M059J (cell line): ENCODE measurements at places on chromosomes 7 and 10. TPM values are rescaled to one million over a fixed set of nuclear protein-coding genes. Genes with fewer than 3 reads are reported as not detected.
A peak's percentile ranks its signal among the peaks of the same experiment; 100 is the strongest.

DNA sequence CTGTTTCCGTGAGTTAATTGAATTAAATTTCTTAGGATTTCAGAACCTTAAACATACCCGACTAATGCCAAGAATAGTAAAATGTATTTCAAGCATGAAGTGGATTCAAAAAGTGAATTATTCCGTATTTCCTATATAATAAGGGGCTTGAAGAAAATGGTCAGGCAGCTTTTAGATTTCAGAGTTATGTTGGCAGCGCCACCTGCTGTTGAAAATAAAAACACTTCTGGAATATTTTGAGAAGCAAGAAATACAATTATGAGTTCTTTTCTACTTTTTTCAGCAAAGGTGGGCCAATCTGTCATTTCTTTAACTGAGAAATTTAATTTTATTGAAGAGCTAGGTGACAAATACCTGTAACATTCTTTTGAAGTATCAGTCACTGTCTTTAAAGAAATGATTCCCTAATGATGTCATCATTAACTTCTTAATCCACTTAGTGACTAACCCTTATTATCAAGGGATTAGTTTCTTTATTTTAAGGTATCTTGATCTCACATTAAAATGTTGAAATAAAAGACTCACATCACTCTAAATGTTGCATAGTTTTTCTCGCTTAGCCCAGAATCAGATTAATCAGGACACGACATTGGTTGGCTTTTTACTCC, 36.6 kb upstream of the AGR3 start:
- DNase-seq = peak; percentile 46

- DNase-seq = no peak
Measured at GRCh38 chr10:75597773-75598440, 166.5 kb downstream of the LRMDA start.

DNA sequence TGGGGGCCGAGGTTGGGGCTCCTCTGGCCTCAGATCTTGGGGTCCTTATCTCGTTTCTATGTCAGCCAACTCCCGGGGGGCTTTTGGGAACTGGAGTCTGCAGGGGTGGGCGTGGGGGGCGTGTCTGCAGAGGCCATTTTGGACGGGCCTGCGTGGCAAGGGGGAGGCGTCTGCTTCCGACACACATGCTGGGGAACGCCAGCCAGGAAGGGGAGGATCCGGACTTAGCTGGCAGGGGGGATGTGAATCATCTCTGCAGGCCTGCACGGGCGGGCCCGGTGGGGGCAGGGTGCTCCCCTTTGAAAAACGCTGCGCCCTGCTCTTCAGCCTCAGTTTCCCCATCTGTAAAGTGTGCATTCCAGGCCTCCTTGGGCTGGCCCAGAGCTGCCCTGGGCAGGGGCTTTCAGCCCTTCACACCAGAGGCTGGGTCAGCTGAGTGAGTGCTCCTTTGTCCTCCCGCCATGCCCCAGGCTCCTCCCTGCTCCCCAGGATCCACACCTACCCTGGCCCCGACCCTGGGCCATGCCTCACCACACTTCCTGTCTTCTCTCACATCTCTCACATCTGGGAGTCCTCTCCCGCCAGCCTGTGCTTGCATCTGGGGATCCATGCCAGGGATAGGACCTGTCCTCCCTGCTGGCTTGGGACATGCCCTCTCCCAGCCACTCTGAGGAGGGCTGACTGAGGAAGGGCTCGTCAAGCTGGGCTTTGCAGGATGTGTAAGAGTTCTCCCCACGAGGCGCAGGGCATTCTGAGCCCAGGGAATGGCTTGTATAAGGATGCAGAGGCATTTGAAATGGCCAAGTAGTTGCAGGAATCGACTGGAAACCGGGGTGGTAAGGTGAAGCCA, 172.6 kb upstream of the TNRC18 start:
- peak; percentile 93 for DNase-seq

DNA sequence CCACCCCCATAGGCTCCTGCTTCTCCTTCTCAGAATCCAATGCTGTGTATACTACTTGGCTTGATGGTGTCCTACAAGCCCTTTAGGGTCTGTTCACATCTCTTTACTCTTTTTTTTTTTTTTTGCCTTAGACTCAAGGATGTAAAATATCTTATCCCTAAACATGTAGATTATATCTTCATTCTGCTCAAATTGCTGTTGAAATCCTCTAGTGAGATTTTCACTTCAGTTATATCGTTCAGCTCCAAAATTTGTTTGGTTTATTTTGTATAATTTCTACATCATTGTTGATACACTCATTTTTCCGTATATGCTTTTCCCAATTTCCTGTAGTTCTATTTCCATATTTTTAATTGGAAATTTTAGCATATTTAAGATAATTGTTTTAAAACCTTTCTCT, 1.8 kb upstream of the AKR1C3 start:
- no peak for DNase-seq

- peak; percentile 82 for DNase-seq
Measured at GRCh38 chr7:79182283-79182682, 271.2 kb downstream of the MAGI2 start.

GRCh38 chr7:1993031-1993695, 239.6 kb downstream of the MAD1L1 start:
- DNase-seq = no peak

POP7 gene
- total RNA-seq = 55.9 and 69.5 TPM in 2 replicates

GRCh38 chr7:47573758-47574481, 8.0 kb downstream of the TNS3 start:
- peak; percentile 99 for DNase-seq

EPO gene
- total RNA-seq = not detected in 2 replicates

DNA sequence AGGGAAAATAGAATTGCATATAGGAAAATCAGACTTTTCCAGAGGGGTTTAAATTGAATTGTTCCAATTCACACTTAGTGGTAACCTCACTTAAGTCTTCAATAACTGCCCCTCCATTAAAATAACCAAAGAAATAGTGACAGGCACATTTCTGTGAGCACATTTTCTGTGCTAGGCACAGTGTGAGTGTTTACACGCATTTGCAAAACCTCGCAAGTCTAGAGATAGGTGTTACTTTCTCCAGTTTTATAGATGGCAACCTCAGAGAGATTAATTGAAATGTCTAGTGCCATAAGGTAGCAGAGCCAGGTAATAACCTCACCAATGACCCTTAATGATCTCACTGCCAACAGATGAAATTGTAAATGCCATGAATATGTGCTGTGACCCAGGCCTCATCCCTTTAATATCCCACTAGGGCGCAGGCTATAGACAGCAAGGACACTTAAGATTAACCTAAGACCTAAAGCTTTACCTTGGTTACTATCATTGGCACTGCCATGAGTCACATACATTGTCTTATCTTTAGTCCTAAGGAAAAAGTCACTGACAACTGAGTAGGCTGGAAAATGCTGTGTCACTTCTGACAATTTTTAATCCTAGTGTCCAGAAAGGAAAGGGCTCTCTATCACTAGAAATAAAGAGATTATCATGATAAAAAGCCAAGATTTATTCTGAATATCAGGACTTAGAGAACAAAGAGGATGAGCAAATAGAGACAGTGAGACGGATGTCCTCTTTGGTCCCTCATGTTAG, 187.8 kb downstream of the PPP1R17 start:
- DNase-seq = peak; percentile 22

DNA sequence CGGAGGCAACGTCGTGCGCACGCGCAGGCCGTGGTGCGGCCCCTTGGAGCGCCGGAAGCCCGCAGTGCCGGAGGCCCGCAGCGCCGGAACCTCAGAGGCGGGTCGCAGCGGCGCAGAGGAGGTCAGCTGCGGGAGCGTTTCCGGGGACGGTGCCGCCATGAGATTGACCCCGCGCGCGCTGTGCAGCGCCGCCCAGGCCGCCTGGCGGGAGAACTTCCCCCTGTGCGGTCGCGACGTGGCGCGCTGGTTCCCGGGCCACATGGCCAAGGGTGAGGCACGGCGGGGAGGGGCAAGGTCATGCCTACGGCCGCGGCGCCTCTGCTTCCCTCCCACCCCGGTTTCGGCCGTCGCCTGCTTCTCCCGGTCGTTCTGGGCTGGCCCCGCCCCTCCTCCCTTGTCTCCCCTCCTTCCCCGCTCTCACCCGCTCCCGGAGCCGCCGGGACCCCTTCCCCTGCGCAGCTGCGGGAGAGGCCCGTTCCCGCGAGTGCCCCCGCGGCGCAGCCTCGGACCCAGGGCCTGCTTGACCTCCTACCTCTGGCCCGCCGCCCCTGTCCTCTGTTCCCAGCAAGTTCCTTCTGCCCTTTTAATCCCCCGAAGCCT, at the start of gene MTG1:
TSS of gene MTG1 (plus strand) at position 94 of the 600 bp plus-strand sequence. CDS start at position 158, 64 bp downstream.
- DNase-seq = peak; percentile 86

CTTNBP2 gene
- 0.39 and 0.59 TPM in 2 replicates for total RNA-seq

DNA sequence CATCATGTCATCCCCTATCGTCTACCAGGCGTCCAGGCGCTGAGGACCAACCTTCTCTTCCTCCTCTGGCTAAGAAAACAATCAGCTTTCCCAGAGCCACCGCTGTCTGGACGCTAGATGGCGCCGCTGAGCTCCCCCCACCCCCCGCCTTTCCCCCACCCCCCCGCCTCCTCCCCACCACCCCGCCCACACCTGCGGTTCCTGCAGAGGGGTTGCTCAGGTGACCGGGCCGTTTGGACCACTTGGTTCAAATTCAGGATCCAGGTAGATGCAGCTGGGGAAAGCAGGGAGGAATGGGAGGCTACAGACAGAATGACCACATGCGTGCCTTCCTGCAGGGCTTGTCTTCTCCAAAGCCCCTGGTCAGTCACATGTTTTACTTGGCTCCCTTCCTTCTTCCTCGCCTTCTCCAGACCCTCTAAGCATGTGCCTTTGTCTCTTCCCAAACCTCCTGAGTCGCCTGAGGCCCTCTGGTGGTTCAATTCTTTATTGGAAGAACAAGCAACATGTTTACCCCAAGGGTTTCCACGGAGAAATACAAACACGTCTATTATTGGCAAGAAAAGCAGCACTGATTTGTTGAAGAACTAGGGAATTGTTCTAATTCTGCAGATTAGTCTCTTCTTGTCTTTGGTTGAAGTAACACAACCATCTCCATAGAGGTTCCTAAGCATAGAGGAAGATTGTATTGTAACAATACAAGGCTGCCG, 24.7 kb downstream of the AOC1 start:
- DNase-seq = peak; percentile 77

BLNK gene
- total RNA-seq = not detected in 2 replicates

- DNase-seq = peak; percentile 59
Measured at GRCh38 chr10:93815304-93816096, 57.8 kb downstream of the LGI1 start.

DNA sequence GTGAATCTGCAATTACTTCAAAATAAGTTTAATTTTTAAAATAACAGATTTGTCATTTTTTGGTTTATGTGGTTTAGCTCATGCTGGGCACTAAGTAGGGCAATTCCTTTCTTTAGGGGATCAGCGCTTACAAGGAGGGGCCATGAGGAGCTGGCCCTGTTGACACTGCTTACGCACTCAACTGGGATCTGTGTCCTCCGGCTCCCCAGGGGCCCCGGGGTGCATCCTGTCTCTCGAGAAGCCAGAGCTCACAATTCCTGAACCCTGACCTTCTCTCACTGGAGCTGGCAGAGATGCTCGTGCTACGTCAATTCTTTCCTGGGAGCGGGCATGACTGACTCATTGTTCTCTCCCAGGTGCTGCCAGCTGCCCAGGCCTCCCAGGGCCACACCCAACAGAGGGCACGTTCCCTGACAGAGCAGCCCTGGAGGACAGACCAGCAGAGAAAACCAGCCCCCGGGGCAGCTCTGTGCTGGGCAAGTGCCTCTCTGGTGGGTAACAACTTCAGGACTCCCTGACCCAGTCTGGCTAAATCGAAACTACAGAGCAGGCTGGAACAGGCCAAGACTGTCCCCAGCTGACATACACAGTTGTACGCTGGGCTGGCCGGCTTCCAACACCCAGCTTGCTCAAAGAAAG, 36.8 kb downstream of the CTBP2 start:
- peak; percentile 90 for DNase-seq

ELFN1 gene
- total RNA-seq = not detected in 2 replicates

DNA sequence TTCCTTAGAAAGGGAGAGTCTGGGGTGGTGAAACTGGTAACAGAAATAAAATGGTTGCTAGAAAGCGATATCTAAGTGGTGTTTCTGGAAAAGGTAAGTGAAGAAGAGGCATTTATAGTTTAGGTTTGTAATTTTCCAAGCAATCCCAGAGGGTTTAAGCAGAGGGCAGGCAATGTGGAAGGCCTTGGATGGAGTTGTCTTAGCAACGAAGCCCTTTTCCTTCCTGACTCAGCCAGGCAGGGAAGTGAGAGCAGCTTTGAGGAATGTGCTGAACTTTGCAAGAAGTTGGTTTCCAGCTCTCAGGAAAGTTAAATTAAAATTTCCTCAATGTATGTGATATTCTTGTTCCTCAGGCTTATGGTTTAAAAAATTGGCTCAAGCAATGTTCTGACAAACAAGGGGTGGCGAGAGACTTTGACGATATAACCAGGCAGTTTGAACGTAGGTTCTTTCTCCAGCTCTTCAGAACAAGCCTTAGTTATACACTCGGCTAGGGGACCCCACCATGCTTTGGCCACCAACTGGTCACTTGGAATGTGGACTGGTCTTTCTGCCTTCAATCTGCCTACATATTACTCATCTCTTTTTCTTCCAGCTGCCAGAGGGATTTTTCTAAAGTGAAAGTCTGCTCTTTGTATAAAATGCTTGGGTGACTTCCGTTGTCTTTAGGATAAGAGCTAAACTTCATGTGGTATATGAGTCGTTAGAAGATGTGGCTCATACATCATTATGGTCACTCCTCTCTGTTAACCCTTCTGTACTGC, 66.9 kb upstream of the SLC25A13 start:
- peak; percentile 92 for DNase-seq

GRCh38 chr10:124035928-124036558, 57.4 kb downstream of the CHST15 start:
- DNase-seq = no peak

- DNase-seq = peak; percentile 26
Measured at GRCh38 chr10:106506526-106507283, 657.8 kb downstream of the SORCS1 start.

GRCh38 chr10:103659674-103660363, 166.3 kb downstream of the NEURL1 start:
- peak; percentile 93 for DNase-seq

DNA sequence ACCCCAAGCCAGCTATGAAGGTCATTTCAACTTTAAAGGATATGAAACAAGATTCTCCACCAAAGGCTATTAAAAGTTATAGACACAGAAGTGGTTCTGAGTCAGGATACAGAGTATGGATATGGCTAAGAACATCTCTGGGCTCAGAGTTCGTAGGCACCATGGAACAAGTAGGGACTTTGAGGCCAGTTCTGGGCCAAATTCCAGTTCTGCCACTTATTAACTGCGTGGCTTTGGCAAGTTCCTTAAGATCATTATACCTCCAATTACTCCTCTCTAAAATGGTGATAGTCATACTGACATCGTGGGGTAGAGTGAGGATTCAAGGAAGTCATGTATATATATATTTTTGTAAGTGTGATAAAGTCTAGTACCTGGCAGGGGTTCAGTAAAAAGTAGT, 105.8 kb upstream of the NFE2L3 start:
- no peak for DNase-seq

HABP2 gene
- not detected in 2 replicates for total RNA-seq

GRCh38 chr7:41277561-41277960, 425.3 kb downstream of the INHBA start:
- DNase-seq = no peak
